ENCODE measurements at places on chromosomes 5 and 9.

DNA sequence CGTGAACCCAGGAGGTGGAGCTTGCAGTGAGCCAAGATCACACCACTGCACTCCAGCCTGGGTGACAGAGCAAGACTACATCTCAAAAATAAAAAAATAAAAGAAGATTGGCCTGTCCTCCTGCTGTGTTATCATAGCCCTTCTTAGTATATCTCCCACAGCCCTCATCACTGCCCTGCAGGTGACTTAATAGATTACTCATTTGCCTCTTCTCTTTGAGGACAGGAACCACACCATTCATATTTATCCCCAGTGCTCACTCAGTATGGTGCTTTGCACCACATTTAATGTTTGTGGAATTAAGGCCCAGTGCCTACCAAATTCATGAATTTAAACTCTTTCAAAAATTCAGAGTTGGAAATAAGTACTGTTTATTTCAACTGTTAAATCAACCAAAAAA, 10.3 kb downstream of the IDNK start:
- DNase-seq, result no peak

- DNase-seq, result no peak
Measured at GRCh38 chr5:110055302-110055701, 365.6 kb downstream of the MAN2A1 start.

GRCh38 chr9:98118640-98119601, at the start of gene TRIM14:
Gene TRIM14, minus strand, starts transcription at chr9:98119222. Its CDS starts 34 bp downstream, at chr9:98119188.
- peak; percentile 33 for DNase-seq

GRCh38 chr9:1456301-1457024, 406.3 kb downstream of the DMRT2 start:
- no peak for DNase-seq

- no peak for DNase-seq
Measured at GRCh38 chr5:59759600-59760351, 133.8 kb downstream of the PDE4D start.

DNA sequence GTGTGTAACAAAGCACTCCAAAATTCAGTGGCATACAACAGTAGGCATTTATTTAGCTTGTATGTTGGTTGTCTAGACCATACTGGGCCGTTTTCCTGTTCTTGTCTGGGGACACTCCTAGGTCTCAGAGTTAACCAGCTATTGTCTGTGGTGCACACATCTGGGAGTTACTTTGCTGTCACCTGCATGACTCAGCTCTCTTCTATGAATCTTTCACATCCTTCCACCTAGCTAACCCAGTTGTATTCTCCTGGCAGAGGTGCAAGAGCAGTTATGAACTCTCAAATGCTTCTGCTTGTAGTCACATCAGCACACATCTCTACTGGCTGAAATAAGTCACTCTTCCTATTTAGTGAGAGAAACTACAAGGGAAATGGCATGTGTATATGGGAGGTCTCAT, 138.1 kb downstream of the BAAT start:
- no peak for DNase-seq

GRCh38 chr9:5773324-5773999, 59.5 kb downstream of the ERMP1 start:
- DNase-seq, result no peak

DNA sequence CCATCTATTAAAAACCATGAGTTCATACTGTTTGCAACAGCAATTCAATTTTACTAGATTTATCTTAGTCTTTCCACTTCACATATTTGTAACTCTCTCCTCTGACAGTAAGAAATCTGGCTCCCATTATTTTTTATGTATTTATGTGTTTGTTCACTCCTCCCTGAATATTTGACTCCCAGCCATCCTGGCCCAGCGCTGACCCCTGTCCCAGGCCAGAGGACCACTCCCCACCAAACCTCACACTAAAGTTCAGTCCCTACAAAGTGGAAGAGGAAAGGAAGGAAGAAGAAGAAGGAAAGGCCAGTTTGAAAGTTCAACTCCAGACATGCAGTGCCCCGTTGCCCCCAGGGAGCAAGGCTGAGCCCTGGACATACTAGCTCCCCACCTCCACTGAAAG, 271.8 kb downstream of the ADAMTSL1 start:
- DNase-seq, result no peak

Measured in stimulated activated CD4-positive, alpha-beta T cell treated with anti-CD3 and anti-CD28 coated beads, Interleukin-1b, Interleukin-23, amount 100 ng/mL, for 24 hours (primary cell).